EL (cell line): ENCODE measurements at places on chromosomes 1 and 21.
A peak's percentile ranks its signal among the peaks of the same experiment; 100 is the strongest.

GRCh38 chr1:51072043-51072439, 30.0 kb upstream of the C1orf185 start:
- DNase-seq: no peak

DNA sequence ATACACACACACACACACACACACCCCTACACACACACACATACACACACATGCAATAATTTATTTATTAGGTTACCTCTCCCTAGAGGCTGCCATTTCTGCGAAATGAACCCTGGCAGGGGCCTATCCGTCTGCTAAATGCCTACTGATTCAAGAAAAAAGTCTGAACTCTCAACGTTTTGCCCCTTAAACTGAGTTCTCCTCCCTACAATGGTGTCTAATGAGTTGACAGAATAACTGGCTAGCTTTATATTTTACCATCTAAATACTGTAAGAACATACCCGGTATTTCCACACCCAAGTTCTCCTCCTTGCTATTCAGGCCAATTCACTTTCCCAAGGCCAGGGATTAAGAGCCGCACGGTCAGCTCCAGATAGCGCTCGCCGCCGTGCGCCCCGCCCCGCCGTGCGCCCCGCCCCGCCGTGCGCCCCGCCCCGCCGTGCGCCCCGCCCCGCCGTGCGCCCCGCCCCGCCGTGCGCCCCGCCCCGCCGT, 339 bp upstream of the RNPC3 start:
- DNase-seq: peak; percentile 59

DNA sequence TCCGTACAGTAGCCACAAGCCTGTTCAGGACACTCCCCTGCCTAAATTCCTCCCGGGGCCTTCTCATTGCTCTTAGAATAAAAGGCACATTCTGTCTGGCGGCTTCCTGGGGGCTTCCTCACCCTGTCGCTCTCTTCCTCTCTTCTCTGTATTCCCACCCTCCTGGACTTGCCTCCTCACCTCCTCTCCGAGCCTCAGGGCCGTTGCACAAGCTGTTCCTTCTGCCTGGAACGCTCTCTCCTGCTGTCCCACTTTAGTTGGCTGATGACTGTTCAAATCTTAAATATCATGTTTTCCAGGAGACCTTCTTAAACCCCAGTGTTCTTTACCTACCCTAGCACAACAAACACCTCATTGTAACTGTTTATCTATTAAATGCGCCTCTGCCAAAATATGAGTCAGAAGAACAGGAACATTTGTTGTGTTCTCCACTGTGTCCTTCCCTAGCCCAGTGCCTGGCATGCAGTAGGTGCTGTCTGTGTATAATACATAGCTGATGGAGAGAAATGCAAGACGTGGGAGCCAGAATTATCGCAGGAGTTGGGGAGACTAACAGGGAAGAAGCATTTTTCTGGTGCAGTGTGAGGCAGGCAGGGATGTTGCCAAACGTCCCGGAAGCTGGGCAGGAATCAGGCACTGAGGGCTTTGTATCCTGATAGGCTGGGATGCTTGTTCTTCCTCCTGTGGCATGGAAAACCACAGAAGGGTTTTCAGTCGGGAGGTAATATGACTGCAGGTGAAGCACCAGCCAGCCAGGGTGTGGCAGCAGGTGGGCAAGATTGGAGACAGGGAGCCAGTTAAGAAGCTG, 24.1 kb upstream of the THRAP3 start:
- DNase-seq: no peak

GRCh38 chr1:226324479-226324878, 15.5 kb upstream of the LIN9 start:
- no peak for DNase-seq

DNA sequence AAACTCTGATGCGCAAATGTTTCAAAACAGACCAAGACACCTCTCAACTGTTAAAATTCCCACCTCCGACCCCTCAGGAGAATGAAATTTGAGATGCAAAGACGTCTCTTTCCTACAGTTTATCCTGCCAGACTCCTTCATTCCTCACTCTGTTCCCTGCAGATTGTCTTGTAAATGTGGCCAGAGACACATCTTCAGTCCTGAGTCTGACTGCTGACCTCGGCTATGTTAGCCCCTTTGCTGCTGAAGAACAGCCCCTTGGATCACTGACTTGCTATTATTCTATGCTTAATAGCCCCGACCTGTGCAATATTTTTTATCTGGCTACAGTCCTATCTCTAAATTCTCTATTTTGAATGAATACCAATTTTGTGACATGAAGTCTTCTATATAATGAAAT, 16.6 kb upstream of the ESRRG start:
- no peak for DNase-seq

- DNase-seq: no peak
Observed at GRCh38 chr1:111252786-111253185, 25.3 kb downstream of the CHI3L2 start.

DNA sequence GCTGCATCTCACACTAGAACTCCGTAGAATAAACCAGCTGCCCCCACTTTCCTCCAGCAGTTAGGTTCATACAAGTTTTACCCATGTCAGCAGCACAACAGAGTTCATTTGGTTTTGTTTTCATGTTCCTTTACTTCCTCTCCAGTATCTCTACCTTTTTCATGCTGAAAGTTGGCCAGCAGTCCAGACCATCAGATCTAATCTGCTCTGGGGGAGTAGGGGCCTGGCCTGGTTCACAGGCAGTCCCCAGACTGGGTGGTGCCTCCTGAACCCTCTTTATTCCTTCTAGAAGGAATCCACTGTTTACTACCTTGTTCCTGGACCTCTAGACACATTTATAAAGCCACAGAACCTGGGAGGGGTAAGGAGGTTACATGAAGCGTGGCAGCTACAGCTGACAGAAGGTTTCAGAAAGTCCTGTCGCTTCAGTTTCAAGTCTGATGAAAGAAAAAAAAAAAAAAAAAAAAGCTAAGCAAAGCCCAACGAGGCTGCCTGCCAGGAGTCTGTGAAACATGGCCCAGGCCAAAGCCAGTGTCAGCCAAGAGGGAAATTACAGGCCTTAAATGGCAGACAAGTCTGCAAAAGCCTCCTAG, 184.6 kb upstream of the JUN start:
- no peak for DNase-seq

DNA sequence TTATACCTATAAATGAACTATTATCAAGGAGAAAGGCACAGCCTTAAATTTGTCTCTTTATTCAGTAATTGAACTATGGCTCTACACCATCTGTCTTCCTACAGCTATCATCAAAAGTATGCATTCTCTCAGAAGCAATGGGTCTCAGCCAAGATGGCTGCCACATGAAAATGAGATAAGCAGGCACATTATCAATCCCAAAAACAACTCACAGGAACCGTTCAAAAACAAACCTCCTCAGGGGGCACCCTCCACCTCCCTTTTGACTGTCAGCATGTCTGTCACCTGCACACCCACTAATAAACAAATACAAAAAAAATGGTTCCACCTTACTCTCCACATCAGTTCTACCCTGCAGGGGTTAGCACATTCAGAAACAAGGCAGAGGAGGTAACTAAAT, 23.6 kb downstream of the KIAA0319L start:
- DNase-seq: no peak

DNA sequence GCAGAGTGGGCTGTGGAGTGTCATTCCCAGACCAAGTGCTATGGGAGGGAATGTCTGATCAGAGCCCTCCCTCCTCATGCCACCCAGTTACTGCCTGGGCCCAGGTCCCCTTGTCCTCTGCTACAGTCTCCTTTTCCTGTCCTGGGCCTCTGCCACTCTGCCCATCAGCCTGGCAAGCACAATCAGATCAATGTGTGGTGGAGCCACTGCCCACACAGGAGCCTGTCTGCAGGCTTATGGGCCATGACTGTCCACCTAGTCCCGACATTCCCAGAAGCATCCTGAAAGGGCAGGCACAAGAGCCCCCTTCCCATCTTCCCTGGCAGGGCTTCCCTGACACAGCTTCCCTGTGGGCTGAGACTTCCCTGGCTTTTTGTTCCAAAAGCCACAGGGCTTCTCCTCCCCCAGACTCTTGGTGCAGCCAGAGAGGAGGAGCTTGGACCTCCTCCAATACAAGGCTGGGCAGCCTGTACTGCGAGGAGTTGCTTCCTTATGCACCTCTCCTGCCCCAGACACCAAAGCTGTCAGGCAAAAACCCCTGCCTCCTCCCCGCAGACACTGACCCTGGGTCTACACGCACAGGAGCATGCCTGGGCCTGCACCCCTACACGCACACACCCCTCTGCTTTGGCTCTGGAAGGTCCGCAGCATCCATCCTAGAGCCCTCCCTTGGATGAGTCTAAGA, 29.2 kb upstream of the CNTN2 start:
- DNase-seq: peak; percentile 9

GRCh38 chr1:21668951-21669257, 253 bp downstream of the RAP1GAP start:
- no peak for DNase-seq

DNA sequence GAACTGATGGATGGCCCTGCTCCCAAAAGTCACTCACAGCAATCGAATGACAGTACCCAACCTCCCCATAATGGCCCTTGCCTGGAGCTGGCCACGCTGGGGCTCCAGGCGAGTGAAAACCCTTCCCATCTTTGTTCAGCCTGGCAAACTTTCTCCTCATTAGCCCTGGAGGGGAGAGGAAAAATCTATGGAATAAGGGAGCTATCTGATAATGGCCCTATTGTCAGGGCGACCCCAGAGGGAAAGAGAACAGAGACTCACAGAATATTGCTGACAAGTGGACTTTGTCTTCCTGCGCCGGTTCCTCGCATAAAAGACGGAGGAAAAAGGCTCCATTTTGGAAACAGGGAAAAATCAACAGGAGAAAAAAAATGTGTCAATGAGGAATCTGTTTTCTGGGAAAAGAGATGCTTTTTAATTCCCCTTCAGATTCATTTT, 13.0 kb upstream of the ARHGEF16 start:
- DNase-seq: no peak
